ENCODE measurements at places on chromosomes 3 and 15.

DNA sequence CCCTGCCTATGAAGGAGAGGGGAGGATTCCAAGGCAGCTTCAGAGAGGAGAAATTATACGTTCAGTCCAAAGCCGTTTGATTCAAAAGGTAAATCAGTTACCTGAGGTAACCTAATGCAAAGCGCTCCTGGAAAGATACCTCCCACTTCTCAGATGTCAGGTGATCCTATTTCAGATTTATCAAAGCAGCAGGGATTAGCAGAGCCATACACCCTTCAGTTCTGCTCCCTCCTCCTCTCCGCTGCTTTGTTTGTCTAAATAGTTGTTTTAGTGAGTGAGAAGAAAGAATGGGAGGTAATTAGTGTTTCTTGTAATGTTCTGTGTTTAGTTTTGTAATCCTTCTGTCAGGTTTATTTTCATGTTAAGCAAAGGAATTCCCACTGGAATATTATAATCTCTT is 81.1 kb downstream of the SOX14 start:
- no peak for DNase-seq

GRCh38 chr3:195931582-195932273 is 23.4 kb upstream of the TNK2 start:
- DNase-seq: no peak

GRCh38 chr3:114606336-114606735 is 312.5 kb downstream of the TIGIT start:
- DNase-seq: no peak

- DNase-seq: no peak
Measured at GRCh38 chr3:148911173-148911572, 46.1 kb downstream of the CPA3 start.

DNA sequence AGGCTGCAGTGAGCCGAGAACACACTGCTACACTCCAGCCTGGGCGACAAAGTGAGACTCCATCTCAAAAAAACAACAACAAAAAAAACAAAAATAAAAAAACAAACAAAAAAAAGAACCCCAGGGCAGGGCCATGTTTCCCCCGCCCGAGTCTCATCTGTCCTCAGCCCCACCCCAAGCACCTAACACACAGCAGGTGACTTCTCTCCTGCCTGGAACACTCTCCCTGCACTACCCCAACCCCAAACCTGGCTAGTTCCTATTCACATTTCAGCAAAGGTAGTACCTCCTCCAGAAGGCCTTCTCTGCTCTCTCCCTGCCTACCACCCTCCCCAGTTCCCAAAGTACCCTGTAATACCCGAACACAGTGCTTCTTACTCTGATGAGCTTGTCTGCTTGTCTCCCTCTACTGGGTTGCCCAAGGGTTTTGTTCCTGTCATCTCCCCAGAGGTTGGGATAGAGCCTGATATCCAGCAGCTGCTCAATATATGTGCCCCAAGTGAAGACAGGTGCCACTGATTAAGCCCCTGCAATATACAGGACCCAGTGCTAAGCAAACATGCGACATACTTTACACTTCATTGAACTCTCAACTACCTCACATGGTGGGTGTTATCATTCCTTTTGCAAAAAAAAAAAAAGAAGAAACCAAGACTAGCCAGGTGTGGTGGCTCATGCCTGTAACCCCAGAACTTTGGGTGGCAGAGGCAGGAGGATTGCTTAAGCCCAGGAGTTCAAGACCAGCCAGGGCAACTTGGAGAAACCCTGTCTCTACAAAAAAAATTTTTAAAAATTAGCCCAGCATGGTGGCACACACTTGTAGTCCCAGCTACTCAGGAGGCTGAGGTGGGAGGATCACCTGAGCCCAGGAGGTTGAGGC is 103.6 kb downstream of the DAPK2 start:
- no peak for DNase-seq

GRCh38 chr15:70378126-70379031 is 280.7 kb upstream of the TLE3 start:
- no peak for DNase-seq

DNA sequence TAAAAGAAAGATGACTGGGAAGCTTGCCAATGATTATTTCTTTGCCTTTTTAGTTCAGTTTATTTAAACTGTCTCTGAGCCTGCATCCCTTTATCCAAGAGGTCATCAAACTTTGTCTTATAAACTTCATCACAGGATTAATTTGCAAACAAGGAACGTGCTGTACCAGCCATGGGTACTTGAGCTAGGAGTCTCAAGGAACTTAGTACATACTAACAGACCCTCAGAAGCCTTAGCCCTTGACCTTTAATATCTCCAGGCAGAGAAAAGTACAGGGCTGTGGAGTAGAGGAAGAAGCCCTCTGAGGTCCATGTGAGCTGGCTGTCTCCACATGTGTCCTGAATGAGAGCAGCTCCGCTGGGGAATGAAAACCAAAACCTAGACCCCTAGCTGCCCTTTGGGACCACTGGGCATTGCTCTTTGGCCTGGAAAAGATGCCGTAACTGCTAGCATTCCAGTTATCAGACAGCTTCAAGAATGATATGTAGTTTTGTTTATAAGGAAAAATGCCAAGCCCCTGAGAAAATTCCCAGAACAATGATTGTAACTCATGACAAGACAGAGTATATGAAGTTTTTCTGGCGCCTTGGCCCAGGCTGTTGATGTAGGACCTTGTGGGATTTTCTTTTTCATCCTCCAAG is 92.1 kb downstream of the ASB7 start:
- no peak for DNase-seq

GRCh38 chr3:190995156-190995555 is 132.7 kb upstream of the GMNC start:
- DNase-seq: no peak

DNA sequence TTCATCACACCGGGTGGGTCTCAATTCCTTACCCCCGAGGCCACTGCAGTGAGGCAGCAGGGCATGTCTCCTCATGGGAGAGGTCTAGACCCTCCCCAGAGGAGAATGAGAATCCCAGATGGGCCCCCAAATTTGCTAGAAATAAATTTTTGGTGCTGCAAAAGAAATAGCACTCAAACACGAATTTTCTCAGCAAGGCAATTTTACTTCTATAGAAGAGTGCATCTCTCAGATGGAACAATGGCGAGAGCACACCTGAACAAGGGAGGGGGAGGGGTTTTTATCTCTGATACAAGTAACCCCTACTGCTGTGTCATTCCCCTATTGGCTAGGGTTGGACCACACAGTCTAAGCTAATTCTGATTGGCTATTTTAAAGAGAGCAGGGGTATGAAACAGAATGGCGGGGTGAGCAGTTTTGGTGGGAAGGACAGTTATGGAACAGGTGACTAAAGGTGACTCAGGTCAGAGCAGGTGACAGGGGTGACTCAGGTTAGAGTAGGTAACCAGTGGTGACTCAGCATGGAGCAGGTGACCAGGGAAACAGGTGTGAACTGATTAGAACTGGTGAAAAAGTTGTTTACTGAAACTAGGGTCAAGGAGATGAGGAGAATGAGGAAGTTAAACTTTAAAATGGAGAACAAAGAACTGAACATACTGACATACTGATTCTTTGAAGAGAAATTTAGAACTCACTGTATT is 93.0 kb upstream of the WNT7A start:
- DNase-seq: no peak

DNA sequence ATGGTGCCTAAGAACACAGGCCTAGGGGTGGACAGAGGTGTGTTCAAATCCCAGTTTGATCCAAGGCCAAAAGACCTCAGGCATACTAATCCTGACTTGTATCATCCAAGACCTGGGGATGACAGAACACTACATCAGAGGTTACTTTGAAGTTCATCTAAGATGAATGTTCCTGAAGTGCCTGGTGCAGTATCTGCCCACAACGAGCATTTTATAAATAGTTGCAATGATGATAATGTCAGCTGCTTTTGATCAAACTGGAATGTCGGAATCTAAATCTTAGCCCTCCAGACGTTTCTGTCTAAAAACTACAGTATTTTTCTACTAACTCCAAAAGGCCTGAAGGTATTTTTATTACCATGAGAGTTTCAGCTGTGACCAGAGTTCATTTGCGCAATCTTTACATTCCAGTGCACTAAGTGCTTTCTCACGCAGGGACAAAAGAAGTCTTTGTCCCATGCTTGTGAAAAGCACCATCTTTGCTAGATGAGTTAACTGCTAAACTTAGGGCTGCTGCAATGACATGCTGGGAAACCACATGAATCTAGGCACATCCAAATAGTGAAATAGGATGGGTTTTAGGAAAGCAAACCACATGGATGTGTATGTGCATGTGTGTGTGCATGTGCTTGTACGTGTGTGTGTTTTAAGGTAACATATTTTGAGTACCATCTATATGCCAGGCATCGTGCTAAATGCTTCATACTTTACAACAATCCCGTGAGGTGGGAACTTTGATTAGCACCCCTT is 18.1 kb downstream of the ANXA2 start:
- DNase-seq: no peak

DNA sequence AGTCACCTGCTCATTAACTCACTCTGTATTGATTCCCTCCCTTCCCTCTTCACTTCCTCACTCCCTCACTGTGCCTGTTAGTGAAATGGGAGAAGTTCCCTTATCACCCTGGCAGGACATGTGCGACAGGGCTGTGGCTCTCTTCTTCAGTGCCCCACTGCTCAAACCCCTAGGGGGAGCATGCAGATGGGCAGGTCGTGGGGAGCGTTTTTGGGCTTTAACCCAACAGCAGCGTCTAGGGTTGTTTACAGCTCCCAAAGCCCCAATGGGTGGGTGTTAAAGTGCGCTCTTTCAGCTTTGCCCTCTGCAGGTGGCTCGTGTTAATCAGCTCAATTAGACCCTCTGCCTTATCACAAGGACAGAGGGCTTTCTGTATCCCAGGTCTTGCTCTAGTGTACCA is 447.8 kb upstream of the PROK2 start:
- DNase-seq: no peak

DNA sequence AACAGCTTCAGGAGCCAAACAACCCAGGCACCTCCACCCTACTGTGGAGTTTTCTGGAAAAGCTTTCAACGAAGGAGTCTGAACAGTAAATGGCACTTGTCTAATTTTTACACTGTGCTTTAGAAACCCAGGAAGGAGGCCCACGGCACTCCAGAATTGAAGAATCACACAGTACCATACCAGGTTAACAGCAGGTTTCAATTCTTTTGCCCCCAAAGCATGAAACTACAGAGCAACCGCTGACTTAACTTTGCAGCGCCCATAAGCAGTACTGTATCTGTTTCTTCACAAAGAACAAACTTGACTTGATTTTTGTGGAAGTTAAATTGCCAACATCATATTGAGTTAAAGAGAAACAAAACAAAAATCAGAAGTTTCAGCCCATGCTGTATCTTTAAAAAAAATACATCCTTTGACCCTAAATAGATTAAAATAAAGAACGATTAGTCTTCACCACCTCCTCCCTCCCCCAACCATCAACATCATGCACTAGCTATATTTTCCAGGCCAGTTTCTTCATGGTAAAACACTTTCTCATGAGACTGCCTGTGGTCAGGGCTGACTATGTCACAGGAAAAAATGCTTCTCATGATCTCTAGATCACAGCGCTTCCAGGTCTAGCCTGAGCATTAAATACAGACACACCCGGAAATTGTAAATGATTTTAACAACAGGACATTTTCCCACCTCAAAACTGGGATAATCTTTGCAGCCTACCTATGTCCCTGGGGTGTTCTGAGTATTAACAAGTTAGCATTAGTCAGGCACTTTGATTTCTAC is 456.3 kb downstream of the FOXP1 start:
- no peak for DNase-seq

Data from GM20000 (cell line).